GM04503 (cell line): ENCODE measurements at places on chromosomes 4 and X.

DNA sequence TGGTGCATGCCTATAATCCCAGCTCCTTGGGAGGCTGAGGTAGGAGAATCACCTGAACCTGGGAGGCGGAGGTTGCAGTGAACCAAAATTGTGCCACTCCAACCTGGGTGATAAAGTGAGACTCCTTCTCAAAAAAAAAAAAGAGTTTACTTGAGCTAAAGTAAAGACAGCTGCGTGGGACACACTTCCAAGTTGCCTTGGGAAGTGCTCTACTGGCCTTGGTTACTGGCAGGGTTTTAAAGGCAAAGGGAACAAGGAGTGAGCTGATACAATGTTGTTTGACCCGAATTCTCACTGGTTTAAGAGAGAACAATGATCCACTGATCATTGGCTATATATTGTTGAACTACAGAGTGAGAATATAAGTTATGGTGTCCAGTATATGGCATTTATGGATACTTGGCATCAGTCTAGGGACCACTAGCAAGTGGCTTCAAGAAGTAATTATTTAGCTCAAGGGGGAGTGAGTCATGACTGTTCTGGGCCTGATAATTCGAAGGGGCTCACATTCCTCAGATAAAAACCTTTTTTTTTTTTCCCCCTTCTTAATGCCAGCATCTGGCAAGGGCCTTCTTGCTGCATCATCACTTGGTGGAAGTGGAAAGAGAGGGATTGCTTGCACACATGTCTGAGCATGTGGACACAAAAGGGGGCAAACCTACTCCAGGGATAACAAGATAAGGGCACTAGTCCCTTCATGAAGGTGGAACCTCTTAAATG lies 32.3 kb downstream of the GRK4 start:
- no peak for DNase-seq

- DNase-seq: no peak
Measured at GRCh38 chr4:145819101-145819852, 119.3 kb downstream of the ZNF827 start.

- DNase-seq: no peak
Measured at GRCh38 chr4:174009686-174010451, 273.6 kb downstream of the FBXO8 start.

DNA sequence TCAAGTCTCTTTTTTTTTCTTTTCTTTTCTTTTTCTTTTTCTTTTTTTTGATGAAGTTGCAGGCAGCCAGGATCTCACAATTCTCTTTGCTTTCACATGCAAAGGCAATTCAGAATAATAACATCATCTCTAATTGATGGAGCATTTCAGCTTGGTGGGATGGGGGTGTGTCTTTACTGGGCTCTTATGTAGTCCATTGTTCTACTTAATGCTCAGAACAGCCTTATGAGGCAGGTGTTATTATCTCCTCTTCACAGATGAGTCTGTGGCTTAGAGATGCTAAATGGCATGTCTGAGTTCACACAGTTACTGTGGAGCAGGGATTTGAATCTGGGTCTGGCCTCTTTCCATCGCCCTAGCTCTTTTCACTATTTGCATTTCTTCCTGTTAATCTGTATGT lies 70.2 kb downstream of the TRPC5 start:
- no peak for DNase-seq

- peak; percentile 14 for DNase-seq
Measured at GRCh38 chr4:7279902-7280301, 87.6 kb downstream of the SORCS2 start.

DNA sequence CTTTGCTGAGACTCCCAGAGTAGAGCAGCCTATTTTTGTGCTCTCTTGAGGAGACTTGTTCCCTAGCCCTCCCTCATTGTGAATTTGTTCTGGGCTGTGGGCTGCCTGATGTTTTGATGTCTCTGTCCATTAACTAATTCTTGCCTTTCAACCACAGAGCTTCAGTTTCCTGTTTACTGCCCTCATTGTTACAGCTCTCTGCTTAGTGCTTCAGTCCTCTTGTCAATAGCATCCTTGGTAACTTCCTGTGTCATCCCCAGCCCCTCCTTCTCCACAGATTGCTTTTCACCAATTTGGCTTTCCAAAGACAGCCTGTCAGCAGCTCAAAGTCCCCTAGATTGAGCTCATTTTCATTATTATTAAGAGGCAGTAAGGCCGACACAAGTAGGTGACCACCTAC lies 69.9 kb downstream of the COX7B2 start:
- no peak for DNase-seq

GRCh38 chrX:15217161-15217560 lies 52.7 kb downstream of the ASB9 start:
- no peak for DNase-seq

GRCh38 chr4:67635331-67635730 lies 65.6 kb downstream of the UBA6 start:
- DNase-seq: no peak

- DNase-seq: no peak
Measured at GRCh38 chrX:68929332-68930150, 100.7 kb downstream of the EFNB1 start.

DNA sequence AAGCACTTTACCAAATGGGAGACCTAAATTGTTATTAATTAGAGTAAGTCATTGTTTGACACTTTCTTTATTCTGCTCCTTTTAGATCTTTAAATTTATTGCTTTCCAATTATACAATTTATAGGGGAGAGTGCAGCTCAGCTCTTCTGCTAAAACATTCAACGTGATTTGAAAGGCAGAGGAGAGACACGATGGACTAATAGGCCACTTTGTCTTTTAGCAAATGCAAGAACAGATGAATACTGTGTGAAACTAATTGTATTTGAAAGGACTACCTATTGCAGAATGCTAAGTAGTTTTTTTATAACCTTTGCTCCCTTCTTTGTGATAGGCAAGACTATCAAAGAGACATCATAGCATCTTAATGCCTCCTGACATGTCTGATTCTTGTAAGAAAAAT lies 320.4 kb upstream of the KLF3 start:
- DNase-seq: no peak

DNA sequence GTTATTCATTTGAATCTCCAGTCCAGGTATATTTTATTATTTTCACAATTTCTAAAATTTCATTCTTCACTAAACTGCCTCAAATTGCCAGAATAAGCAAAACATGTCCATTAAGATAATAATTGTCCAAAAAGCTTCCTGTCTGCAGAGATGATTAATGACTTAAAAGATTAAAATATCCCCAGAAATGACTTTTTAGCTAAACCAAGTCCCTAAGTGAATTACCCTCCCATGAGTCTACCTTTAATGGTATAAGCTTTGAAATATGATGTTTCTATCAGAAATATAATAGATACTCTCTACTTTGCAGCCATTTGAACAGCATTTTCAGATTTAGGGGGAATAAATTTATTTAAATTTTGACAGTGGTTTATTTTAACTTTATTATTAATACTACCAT lies 289.2 kb upstream of the EMCN start:
- no peak for DNase-seq

DNA sequence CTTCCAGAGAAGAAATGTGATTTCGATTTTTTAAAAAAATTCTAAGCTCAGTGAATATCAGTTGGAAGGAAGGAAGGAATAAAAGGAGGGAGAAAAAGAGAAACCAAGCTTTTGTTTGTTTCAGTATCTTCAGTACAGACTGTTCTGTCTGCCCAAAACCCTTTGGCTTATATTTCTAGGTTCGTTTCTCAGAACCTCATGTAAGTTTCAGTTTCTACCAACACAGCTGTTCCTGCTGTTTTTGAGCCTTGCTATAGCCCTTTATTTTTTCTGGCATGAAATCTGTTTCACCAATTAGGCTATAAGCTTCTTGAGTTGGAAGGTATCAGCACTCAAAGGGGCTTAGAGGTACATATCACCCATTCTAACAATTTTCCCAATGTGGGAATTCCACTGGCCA lies 157.9 kb downstream of the GBA3 start:
- no peak for DNase-seq

DNA sequence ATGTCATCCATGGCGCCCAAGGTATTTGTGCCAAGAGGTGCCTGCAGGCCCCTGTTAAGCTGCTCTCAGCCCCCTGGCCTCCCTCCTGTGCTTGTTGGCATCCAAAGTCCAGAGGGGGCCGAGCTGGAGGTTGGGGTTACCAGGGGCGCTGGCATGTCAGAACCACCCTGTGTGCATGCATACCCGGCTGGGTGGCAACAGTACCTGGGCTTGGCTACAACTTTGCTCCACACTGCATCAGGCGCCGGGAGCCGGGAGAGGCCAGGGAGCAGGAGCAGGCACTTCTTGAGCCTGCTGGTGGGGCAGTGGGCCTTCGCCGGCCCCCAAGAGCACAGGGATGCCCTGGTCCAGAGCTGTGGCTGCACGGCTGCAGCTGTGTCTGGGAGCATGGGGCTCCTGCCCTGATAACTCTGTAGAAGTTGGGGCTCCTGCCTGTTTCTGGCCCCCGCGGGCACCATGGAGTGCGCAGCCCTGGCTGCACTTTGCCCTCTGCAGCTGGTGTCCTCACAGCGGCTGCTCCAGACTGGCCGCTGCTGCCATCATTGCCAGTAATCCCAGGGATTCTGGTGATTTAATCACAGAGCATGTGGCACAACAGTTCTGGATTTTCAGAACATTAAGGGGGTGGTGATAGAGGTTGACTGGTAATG lies 130.3 kb downstream of the ARHGAP10 start:
- DNase-seq: no peak

GRCh38 chr4:68076194-68076593 lies 53.5 kb downstream of the TMPRSS11F start:
- no peak for DNase-seq

DNA sequence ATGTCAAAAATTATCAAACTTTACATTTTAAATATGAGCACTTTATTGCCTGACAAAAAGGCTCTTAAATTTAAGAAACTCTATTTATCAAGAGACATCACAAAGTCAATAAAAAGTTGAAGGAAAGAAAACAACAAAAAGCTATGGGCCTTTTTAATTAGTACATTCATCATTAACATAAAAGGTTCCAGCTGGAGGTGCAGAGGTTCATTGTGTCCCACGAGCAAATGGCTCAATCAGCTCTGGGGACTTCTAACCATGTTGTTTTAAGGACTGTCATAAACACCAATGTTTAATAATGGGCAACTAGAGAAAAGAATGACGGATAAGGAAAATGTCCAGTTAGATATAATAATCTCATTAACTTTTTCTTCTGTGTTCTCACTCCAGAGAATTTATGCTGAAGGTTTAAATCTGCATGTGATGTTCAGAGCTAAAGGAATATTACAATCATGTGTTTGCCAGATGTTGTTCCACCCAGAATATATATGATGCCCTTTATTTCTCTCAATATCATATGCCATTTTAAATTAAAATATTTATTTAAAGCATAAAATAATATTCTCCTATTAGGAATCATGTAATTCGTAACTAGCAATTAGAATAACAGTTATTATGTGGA lies 840.3 kb upstream of the ADGRL3 start:
- no peak for DNase-seq

DNA sequence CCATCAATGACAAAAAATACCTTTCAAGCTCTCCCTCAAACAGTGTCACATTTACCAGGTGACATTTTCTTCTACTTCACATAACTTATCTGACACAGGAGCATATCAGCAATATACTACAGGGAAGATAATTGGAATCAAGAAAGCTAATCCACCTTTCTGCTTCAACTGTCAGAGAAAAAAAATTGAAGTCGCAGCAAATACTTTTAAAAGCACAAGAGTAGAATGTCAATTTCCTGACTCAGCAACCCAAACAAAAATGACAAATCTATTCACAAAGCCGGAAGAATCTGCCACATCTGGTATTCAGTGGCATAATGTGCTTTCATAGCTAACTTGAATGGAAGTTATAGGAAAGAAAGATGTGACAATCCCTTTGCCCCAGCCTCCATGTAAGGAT lies 36.7 kb downstream of the AGA start:
- DNase-seq: no peak

GRCh38 chrX:46904626-46905025 lies 7.6 kb upstream of the JADE3 start:
- no peak for DNase-seq

DNA sequence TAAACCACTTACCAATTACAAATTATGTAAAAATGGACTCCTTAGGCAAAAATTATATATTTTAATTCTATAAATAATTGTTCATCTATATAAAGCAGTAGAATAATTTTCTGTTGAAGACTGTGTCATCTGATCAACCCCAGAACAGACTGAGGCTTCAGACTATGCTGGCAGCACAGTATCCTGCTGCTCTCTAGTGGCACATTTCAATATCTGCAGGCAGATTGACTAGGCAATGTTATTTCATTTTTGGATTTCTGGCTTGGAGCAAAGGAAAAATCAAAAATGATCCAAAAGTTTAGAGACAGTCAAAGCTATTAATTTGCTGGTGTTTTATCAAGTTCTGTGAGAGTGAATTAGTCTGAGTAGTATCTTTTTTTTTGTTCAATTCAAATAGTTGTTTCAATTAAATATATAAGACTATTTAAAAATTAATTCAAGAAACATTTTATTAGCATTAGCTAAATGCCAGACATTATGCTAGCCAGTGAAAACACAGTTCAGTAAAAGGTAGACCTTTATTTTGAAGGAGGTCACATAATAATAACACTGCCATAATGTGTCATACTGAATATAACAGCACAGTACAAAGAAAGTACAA lies 21.3 kb upstream of the SULT1E1 start:
- no peak for DNase-seq

- DNase-seq: no peak
Measured at GRCh38 chrX:114582264-114582632, 1.6 kb upstream of the HTR2C start.

- no peak for DNase-seq
Measured at GRCh38 chr4:95985791-95986550, 146.1 kb downstream of the PDHA2 start.

- peak; percentile 95 for DNase-seq
Measured at GRCh38 chr4:118765399-118765798, 70.5 kb downstream of the SEC24D start.

DNA sequence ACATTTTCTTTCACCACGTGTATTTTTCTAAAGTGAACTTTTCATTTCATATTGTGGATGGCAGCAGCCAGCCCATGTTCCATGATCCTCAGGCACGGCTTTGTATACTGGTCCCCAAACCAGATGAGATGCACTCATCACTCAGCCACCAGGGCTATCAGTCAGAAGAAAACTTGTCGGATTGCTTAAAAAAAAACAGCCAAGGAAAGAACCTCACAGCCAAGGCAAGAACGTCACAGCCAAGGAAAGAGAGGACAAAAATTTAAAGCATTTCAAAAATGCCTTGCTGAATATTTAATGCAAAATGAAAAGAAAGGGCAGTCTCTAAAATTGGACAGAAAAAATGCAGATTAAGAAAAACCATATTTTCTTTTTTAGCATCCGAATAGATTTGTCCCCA lies 333.3 kb downstream of the PDGFC start:
- DNase-seq: no peak

DNA sequence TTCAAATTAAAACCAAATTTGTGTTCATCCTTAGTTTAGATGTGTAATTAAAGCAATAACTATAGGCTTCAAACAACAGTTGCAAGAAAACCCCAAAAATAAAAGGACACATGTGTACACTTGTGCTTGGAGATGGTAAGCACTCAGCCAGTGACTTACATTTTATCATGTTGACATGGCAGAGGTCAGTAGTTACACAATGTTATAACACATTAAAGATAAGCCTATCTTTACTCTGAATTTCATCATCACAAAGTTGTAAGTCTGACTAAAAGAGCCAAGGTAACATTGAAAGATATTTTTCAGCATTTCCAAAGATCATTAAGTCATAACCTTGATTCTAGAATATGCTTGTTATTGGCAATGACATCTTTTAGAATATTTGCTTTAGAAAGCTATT lies 98.5 kb upstream of the PNPLA4 start:
- DNase-seq: no peak
